ENCODE measurements at places on chromosomes 5 and 9.

DNA sequence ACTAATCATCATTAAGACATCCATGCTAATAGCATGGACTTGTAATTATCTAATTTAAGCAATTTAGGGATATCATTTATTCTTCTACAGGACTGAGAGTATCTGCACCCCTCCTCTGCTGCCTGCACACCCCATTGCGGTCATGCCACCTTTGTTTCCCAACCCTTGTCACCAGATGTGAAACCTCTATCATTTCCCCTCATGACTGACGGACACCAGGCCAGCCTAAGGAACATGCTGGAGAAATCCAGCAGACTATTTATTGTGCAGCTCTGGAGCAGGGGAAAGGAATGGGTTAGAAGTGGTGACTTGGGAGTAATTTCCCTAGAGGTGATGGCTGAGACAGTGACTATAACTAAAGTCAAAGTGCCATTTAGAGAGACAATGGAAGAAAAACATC is 40.7 kb downstream of the UGCG start:
- DNase-seq, result no peak

- DNase-seq, result no peak
Measured at GRCh38 chr5:94698197-94698596, 79.7 kb downstream of the SLF1 start.

- DNase-seq, result no peak
Measured at GRCh38 chr5:77076961-77077828, 9.9 kb downstream of the ZBED3 start.

GRCh38 chr9:119611565-119611964 is 242.3 kb upstream of the BRINP1 start:
- no peak for DNase-seq

DNA sequence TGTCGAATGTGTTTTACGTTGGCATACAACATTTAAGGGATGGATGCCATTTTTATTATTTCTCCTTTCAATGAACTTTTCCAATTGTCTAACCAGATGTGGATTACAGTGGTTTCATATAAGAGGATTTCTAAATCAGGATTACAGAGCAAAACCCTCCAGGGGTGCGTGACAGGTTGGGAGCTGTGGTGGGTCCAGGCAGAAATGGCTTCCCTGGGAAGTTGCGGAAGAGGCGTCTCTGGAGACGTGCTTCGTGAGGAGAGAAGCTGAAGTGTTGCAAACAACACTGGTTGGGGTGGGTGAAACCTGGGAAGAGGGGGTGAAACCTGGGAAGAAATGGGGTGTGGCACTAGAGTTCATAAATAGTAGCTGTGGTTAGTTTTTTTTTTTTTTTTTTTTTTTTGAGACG is 4.5 kb upstream of the RPL26L1 start:
- no peak for DNase-seq

- no peak for DNase-seq
Measured at GRCh38 chr5:68383888-68384310, 168.3 kb downstream of the PIK3R1 start.

GRCh38 chr5:167802755-167803431 is 488.6 kb upstream of the WWC1 start:
- DNase-seq, result no peak

DNA sequence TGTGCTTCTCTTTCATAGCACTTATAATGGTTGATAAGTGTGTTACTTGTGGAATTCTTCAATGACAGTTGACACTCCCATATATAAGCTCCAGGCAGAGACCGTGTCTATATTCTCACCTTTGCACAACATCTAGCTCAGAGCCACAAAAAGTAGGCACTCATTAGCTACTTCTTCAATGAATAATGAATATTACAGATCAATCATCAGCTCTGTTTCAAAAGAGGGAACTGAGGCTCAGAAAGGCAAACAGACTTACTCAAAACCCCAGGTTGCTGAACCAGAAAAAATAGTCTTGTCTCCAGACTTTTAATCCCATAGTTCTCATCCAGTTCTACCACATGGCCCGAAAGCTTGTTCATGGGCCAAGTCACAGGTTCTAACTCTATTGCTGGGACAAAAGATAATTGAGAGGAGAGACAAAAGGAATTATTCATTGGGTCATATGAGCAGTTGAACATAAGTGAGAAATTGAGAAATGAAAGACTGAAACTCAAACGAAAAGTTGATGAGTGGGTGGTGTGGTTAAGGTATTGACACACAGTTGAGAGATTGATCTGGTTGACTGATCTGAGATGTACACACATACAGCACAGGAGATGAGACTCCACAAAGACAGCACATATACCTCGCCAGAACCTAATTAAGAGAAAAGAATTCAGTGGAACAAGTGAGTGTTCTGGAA is 381.6 kb downstream of the EFNA5 start:
- DNase-seq, result no peak

DNA sequence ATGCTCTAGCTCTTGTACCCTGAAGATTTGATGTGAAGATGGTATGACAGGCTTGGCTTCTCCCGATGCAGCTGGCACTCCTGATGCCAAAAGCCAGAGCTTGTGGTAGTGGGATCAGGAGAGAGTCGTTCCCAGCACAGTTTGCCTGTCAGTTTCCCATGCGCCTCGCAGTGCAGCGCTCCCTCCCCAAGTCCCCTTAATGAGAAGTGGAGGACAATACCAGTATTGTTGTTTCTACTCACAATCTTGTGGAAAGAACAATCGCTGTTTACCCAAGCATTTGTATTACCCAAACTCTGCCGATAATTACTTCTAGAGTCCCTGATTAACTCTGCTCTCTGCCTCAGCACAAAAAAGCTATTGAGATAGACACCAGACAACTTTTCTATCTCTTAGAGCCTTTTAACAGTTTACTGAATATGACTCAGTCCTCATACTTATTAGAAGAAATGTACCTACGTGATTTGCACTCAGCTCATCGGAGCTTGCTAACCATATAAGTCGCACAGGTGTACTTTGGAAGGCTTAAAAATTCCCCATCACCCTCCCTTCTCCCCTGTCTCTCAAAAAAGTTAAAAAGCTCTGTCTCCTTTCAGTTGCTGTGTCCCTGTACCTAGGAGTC is 283.2 kb upstream of the TMEM161B start:
- no peak for DNase-seq

GRCh38 chr5:170278611-170279458 is 18.7 kb downstream of the LCP2 start:
- DNase-seq, result no peak

- DNase-seq, result no peak
Measured at GRCh38 chr5:132802044-132802684, 10.9 kb upstream of the SOWAHA start.

- DNase-seq, result peak; percentile 7
Measured at GRCh38 chr9:126301985-126302603, 24.5 kb upstream of the MVB12B start.

DNA sequence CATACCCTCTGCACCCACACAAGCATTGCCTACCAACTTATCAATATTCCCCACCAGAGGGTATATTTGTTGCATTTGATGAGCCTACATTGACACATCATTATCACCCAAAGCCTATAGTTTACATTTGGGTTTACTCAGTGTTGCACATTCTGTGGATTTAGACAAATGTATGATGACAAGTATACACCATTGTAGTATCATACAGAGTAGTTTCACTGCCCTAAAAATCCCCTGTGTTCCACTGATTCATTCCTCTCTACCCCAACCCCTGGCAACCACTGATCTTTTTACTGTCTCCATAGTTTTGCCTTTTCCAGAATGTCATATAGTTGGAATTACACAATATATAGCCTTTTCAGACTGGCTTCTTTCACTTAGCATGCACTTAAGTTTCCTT is 85.7 kb upstream of the CPLX2 start:
- DNase-seq, result no peak
